ENCODE measurements at places on chromosomes 12 and 14.

- DNase-seq: peak; percentile 19
Observed at GRCh38 chr12:131950182-131950913, 606 bp downstream of the EP400 start.

DNA sequence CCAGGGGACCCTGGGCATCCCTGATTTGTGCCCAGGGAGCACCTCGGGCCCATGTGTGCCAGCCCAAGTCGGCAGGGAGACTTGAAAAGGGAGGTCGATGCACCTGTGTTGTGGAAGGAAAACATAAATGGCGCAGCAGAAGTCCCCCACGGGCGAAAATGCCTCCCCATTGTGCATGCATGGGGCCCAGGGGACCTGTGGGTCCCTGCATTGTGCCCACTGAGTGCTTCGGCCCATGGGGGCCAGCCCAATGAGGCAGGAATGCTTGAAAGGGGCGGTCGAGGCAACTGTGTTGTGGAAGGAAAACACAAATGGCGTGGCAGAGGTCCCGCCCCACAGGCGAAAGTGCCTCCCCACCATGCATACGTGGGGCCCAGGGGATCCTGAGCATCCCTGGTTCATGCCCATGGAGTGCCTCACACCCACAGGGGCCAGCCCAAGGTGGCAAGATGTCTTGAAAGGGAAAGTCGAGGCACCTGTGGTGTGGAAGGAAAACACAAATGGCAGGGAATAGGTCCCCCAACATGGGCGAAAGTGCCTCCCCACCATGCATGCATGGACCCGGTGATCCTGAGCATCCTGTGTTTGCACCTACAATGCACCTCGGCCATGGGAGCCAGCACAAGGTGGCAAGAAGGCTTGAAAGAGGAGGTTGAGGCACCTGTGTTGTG, 368.0 kb downstream of the ALG10 start:
- DNase-seq: no peak

GRCh38 chr12:18217966-18218365, 43.4 kb upstream of the PIK3C2G start:
- no peak for DNase-seq

DNA sequence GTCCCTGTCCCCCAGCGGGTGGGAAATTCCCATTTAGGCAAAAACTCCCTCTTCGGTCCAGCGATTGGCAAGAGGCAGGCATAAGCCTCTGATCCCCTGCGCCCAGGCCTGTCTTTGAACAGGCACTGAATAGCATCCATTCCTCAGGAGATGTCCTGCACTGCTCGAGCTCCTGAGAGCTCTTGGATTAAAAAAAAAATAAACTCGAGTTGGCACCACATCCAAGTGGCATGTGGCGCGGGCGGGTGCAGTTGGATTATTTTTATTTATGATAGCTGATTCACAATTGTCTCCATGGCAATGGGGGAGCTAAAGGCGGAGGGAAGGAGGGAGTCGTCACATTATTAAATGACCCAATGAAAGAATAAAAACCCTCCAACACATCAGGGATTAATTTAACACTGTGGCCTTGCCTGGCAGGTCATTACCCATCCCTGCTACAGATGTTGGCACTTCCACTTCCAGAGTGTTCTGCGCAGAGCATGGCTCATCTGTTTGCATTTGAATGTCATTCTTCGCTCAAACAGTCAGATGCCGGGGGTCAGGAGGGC, 207.2 kb downstream of the AACS start:
- no peak for DNase-seq

GRCh38 chr12:75655315-75655806, 144.0 kb upstream of the KRR1 start:
- no peak for DNase-seq

DNA sequence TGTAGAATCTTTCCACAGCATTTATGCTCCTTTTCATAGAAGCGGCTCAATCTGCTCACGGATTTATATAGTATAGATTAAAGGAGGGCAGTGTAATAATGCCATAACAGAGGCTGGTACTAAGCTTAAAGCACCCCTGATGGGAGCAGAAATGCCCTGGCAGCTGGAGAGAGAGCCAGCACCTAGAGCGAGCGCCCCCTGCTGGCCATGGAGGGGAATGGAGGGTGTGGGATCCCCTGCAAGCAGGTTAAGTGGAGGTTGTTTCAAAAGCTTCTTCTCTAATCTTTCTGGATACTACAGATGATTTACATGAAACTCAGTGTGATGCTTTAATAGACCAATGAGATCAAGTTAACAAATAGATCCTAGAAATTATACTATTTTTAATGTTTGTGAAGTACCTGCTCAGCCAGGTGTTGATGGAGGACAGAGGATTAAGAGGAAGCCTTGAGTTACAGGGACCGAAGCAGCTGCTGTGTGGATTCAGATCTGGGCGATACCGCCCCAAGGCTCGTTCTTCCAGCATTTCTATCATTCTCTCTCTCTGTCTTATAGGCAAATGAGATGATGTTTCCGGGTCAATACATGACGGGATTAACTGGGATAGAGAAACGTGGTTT, 1519.3 kb upstream of the TMEM132C start:
- DNase-seq: peak; percentile 59

DNA sequence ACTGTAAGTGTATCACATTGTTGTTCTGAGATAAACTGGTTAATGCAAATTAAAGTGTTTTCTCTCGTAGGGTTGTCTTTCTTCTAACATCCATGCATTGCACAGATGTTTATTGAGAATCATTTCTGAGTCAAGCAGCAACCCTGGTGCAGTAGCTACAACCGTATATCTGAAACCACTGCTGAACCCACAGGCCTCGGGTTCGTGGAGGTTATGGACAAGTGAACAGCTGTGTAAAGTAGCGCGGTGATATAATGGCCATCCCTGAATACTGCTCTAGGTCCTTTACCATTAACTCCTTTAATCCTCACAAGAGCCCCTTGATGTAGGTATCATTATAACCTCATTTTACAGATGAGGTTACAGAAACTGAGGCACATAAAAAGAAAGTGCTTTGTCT, 486.1 kb upstream of the TMEM132C start:
- no peak for DNase-seq
